Mesothelial cell of epicardium (in vitro differentiated cells): ENCODE measurements at places on chromosomes 2 and 18.

DNA sequence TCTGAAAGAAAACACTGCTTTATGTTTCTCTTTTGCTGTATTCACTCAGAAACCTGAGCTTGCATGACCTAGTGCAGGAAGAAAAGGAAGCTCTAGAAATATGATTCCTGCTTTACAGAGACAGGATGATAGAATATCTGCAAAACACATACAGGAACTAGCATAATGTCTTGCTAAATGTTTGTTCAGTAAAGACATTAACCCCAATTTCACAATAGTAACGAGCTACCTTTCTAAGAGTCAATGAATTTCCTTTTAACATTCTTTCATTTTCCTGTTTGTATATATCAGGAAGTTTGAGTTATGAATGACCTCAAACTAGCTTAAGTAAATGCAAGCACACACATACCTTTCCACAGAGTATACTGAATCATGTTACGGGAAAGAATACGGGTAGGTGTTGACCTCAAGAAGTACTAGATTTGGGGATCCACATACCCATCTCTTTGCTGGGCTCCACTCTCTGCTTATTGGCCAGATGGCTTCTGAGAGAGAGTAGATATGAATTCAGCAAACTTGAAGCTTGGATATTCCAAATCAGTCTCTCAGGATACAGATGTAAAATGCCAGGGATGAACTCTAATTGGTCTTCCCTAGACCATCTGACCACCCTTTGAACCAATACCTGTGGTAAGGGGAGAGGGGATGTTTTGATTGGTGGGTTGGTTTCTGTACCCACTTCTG is 18.2 kb upstream of the ACSL3 start:
- no peak for DNase-seq

- DNase-seq, result no peak
These were observed 642 bp upstream of the KCNK3 start for GRCh38 chr2:26691881-26692278.

DNA sequence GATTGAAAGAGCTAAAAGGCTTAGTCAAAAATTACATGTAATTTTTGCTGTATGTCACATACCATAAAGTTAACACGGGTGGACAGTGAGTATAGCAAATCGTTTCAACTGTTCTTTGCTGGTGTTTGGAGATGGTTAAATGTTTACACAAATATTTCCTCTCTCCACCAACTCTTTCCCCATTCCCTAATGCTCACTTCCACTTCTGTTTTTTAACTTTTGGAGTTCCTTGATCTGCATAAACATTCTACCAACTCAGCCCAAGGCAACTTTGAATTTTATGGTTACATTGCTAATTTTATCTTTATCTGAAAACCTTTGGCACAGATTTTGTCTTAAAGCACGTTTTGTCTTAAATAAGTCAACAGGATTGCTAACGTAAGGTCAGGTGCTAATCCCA is 1.9 kb upstream of the SPOPL start:
- no peak for DNase-seq

DNA sequence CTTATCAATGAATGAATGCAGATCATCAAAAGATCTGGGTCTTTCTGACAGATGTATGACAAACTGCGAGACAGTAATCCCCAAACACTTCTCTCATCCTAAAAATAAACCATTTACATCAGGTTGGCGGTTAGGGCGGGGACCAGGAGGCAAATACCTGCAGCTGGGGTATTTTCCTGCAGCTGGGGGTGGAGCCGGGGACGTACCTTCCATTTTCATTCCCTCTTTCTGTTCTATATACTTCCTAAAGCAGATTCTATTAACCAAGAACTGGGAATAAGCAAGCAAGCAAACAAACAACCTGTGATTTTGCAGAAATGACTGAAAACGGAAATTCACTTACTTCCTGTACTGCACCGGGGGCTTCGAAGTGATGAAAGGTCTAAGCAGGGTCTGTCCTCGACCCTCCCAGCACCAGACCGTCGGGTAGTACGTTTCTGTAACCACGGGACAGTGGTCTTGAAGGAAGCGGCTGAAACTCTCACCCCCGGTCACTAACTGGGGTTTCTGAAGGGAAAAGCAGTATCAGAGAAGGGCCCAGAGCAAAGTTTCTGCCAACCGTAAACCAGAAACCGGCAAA is 1.2 kb downstream of the ABHD3 start:
- no peak for DNase-seq

GRCh38 chr2:235898766-235899165 is 269.4 kb downstream of the GBX2 start:
- DNase-seq, result no peak

- DNase-seq, result no peak
These were observed 49.7 kb downstream of the SH3YL1 start for GRCh38 chr2:213932-214693.

- no peak for DNase-seq
These were observed 369.3 kb downstream of the NBAS start for GRCh38 chr2:15191789-15192188.
